ENCODE measurements at places on chromosomes 7 and 10.

GRCh38 chr10:12829831-12830390, 171.6 kb downstream of the CCDC3 start:
- no peak for DNase-seq

DNA sequence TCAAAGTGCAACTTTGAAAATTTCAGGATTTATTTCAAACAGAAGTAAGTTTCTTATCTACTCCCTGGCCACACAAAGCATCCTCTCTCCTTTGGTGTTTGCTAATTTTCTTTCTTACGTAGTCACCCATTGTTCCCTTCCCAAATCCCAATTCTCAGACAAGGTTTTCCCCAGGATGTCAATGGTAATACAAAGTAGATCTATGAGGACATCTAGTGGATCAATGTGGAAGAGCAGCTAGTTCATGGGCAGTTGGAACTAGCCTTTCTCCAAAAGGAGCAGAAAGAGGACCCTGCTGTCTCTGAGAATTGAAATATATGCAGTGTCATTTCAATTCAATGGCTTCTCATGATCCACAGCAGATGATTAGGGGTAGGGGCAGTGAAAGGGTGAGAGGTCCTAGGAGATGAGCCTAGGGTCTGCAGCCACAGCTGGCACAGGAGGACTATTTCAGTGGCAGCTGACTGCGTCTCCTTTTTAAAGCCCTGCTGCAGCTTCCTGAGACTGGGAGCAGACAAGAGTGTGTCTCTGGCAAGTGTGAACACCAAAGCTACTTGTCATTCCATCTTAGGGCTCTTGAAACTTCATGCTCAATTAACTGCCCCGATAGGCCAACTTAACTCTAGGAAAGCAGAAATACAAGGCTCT, 632.6 kb downstream of the KCNMA1 start:
- no peak for DNase-seq

DNA sequence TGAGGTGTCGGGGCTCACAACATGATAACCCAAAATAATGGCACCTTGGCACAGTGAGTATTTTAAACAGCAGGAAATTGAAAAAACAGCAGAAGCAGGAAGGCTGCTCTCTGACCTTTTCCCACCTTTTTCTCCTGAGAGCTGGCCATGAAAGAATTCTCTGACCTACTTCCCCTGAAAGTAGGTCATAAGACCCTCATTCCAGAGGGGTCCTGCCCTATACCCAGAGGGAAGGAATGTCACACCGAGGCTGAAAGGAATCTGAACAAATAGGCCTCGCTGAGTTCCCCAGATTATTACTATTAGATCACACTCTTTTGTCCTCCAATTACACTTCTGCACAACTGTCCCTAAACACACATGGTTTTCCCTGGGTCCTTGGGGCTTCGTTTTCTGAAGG, 18.8 kb downstream of the CPVL start:
- DNase-seq: no peak

GRCh38 chr7:156096771-156097538, 284.7 kb upstream of the SHH start:
- DNase-seq: no peak

DNA sequence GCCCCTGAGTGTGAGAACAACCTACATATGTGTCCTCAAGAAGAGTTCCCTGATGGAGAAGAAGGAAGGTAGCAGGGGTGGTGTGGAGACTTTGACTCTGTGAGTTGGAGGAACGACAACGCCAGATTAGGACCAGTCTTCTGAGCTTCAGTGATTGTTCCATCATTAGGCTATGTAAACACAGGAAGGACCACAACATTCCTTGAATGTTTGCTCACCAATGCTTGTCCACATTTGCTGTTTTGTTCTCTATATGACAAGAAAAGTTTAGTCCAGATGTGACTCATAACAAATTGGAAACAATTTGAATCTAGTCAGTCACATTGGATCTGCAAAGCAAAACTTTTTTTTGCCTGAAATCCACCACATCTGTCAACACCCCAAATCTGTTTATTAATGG, 62.7 kb downstream of the ENTPD1 start:
- DNase-seq: no peak

DNA sequence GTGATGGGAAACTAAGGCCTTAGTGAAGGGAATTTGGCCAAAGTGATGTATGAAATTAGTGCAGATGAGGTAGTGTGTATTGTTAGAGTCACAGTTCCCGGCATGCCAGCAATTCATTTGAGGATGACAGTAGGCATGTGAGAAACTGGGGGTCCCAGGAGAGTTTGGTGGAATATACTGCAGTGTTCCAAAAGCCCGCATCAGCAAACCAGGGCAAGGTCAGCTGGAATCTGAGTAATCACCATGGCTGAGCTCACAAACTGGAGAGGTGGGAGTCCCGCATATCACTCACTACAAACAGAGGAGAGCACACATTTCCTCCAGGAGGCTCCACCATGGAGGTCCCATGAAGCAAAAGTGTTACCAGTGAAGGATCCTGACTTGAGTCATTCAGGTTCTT, 740.7 kb downstream of the TNS3 start:
- no peak for DNase-seq

Measured in stimulated activated CD4-positive, alpha-beta T cell treated with anti-CD3 and anti-CD28 coated beads, Interleukin-1b, Interleukin-23, amount 100 ng/mL, for 1 hour (primary cell).